DMS53 (cell line): ENCODE measurements at places on chromosomes 1 and 21.

- peak; percentile 24 for DNase-seq
Observed at GRCh38 chr21:14119038-14119437, 91.7 kb downstream of the LIPI start.

GRCh38 chr1:205588636-205589035 is 43.2 kb downstream of the ELK4 start:
- DNase-seq, result peak; percentile 43

DNA sequence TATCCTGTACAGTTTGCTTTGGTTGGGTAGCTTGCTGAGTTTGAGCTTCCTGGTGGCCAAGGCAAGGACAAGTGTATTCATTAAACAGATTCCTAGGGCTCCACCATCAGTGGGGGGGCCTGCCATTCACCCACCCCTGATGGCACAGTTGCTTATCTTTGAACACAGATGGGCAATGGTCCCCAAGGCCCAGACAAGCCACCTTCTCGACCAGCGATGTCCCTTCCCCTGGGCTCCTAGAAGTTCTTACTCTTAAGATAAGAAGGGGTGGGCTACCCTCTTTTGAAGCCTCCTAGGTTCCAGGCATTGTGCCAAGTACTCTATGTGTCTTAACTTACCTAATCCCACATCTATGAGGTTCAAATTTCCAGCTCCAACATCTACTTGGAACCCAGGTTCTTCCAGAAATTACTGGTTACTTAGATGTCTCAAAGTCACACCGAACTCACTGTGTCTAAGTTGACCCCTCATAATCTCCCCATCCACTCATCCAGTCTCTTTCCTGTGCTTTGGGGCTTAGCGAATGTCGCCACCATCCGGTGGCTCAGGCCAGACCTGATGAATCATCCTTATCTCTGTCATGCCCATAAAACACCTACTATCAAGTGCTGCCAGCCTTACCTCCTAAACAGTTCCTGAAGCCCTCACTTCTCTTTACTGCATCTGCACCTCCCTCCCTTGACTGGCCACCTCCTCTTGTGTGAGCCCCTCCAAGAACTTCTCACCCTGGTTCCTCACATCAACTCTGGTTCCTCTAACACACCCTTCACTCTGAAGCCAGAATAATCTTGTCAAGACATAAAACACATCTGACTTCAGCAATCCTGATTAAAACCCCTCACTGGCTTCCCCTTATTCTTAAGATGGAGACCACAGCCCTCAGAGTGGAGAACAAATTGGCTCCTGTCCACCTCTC is 50.1 kb downstream of the KLHDC7A start:
- DNase-seq, result peak; percentile 48

DNA sequence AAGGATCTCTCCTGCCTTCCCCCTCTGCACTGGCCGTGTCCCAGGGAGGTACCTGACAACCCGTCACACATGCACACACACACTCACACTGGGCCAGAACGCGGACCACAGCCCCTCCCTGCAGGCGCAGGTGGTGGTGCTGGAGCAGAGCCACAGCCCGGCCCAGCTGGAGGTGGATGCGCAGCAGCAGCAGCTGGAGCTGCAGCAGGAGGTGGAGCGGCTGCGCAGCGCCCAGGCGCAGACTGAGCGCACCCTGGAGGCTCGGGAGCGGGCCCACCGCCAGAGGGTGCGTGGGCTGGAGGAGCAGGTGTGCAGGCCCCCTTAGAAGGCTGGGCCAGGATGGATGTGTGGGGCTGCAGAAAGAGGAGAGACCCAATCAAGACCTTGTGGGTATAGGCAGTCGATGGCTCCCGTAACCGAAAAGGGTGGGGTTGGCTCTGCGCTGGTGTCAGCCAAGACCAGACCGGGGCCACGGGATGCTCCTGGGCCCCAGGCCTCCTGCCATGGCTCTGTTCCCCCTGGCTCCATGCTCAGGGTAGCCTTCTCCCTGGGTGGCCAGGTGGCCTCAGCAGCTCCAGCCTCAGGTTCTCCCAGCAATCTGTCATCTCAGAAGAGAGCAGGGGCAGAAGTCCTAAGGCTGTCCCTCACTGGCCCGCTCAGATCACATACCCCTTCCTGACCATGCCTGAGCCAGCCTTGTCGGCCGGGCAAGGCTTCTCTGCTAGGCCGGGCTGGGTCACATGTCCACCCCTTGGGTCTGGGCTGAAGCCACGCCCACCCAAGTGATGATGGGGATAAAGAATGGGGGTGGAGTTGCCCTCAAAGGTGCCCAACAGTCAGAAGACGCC is 8.9 kb downstream of the MFAP2 start:
- peak; percentile 67 for DNase-seq

GRCh38 chr1:192489748-192490147 is 85.8 kb upstream of the RGS1 start:
- peak; percentile 98 for DNase-seq

DNA sequence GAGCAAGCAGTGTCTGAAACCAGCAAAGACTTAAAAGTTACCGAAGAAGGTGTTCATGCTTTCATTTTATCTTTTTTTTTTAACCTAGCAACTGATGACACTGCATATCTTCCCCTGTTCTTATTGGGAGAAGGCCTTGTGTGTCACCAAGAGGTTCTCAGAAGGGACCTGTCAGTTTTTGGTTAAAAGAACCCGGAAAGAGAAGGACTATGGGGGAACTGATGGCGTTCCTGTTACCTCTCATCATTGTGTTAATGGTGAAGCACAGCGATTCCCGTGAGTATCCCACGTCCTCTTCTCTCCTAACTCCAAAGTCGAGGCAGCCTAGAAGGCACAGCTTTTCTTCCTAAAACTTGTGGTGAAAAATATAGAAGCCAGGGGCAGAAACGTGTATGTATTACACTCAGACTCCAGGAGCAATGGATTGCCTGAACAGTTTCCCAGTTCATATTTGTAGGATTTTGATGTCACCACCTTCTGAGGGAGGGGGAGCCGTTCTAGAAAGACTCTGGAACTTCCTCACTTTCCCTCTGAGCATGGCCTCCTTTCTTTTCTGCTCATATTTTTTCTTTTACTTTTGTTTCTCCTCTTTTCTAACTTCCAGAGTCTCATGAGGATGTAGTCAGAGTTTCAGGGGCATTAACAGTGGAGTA is at the start of gene MR1:
Gene MR1 (plus strand): TSS at position 185 of the 653 bp plus-strand sequence. CDS start 25 bp downstream, at position 210.
- DNase-seq, result peak; percentile 89

GRCh38 chr21:14040386-14040785 is 170.4 kb downstream of the LIPI start:
- DNase-seq, result no peak

DNA sequence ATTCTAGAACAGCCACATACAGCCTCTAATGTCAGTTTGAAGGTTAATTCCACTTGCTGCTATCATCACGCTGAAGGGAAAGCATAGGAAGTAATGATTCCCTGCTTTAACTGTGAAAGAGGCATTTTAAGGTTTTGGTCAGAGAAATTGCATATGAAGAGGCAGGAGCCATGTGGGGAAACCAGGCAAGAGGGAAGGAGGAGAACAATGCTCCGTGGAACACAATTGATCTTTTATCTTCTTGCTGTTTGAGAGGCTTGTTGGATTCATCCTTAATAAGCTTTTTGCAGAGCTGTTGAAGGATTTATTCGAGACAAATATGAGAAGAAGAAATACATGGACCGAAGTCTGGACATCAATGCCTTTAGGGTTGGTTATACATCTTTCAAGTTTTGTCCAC is 35.9 kb downstream of the SMAP2 start:
- DNase-seq, result no peak

- peak; percentile 53 for DNase-seq
Observed at GRCh38 chr1:234658138-234658537, 48.2 kb upstream of the IRF2BP2 start.

- peak; percentile 99 for DNase-seq
Observed at GRCh38 chr1:66575739-66576138, 41.8 kb downstream of the SGIP1 start.

DNA sequence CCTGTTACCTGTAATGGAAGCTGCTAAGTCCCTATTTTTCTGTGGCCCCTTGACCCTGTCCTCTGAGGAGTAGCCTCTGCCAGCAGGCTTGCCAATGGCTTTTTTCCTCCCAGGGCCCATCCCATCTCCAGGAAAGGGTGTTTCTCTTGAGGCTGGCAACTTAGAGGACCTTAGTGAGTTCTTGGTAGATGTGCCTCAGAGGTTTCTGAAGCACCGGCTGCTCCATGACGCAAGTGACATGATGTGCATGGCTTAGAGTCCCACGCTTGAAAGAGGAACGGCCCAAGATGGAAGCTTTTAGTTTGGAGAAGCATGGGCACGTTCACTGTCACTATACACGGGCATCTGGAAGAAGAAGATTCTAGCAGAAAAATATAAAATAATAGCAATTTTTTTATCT is 63.0 kb downstream of the TGFB2 start:
- DNase-seq, result no peak

DNA sequence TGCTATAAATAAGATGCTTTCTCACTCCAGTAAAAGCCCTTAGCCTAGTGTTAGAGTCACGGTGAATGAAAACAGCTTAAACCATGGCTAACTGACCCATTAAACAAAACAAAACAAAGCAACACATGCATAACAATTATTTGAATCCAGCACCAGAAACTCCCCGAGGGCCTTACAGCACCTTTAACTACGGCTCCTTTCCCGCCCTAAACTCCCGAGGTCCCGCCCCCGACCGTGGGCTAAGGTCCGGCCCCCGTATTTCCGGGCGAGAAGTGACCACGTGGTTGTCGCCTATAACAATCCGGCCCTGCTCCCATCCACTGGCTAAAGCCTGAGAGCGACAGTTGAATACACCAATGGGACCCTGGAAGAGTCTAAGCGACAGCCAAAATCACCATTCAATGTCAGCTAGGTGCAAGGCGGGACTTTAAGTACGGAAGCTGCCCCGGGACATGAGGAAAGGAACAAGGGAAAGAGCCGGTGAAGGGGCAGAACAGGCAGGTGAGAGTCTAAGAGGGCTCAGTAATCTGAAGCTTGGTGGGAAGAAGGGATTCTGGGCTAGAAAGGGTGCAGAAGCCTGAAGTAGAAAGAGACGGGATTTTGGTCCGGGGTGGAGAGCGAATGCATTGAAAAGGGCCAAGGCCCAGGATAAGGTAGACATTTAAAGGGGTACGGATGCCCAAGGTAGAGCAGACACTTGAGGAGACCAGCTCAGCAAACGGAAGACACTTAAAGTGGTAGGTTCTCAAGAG is at the start of gene FLAD1:
Gene FLAD1 (plus strand): TSS at position 448 of the 752 bp plus-strand sequence. CDS start 351 bp downstream, outside the sequence.
- DNase-seq, result peak; percentile 100

- DNase-seq, result no peak
Observed at GRCh38 chr1:15383810-15384209, 25.9 kb upstream of the EFHD2 start.

DNA sequence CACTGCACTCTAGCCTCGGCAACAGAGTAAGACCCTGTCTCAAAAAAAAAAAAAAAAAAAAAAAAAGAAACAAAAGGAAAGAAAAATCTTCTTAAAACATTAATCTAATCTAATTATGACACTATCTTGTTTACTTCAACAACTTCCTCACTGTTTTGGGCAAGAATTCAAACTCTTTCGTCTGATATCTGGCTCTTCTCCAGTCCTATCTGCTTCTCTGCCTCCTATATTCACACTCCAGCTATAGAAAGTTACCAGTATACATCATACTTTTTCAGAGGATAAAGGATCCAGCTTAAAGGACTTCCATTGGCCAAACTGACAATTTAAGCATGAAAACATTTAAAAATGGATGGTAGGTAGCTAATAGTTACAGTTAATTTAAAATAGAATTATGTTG is 47.3 kb downstream of the EIF2B3 start:
- no peak for DNase-seq

- no peak for DNase-seq
Observed at GRCh38 chr1:53947172-53947907, 1.2 kb downstream of the LRRC42 start.

GRCh38 chr21:46078978-46079351 is 18.9 kb upstream of the COL6A2 start:
- no peak for DNase-seq

DNA sequence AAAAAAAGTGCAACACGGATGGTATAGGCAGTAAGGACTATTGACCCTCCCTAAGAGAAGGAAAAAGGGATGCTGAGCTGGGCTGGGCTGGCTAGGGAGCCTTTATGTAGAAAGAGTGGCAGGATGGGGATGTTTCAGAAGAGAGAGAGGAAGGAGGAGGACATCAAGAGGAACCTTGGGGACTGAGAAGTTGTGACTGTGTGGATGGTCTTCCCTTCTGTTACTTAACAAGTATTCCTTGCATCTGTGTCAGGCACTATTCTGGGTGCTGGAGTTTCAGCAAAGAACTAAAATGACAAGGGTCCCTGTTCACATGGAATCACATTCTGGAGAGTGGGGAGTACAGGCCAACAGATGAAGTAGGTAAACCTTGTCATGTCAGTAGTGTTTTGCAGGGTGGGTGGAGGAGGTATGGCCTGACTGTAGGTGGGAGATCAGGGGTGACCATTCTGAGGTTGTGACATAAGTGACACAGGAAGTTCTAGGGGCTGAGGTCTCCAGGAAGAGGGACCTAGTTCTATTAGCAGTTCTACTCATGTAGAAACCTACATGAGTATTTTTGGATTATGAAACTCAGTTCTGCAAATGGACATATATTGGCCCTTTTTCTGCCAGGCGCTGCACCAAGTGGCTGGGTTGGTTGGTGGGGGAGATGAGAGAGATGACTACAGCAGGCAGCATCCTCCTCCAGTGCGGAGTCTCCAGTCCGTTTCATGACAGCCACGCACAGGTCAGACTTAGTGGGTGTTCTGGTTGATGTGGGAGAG is 53.8 kb downstream of the PRDM2 start:
- no peak for DNase-seq

- DNase-seq, result no peak
Observed at GRCh38 chr1:4836574-4836973, 182.2 kb downstream of the AJAP1 start.

- DNase-seq, result no peak
Observed at GRCh38 chr1:12203216-12204007, 26.4 kb upstream of the VPS13D start.

DNA sequence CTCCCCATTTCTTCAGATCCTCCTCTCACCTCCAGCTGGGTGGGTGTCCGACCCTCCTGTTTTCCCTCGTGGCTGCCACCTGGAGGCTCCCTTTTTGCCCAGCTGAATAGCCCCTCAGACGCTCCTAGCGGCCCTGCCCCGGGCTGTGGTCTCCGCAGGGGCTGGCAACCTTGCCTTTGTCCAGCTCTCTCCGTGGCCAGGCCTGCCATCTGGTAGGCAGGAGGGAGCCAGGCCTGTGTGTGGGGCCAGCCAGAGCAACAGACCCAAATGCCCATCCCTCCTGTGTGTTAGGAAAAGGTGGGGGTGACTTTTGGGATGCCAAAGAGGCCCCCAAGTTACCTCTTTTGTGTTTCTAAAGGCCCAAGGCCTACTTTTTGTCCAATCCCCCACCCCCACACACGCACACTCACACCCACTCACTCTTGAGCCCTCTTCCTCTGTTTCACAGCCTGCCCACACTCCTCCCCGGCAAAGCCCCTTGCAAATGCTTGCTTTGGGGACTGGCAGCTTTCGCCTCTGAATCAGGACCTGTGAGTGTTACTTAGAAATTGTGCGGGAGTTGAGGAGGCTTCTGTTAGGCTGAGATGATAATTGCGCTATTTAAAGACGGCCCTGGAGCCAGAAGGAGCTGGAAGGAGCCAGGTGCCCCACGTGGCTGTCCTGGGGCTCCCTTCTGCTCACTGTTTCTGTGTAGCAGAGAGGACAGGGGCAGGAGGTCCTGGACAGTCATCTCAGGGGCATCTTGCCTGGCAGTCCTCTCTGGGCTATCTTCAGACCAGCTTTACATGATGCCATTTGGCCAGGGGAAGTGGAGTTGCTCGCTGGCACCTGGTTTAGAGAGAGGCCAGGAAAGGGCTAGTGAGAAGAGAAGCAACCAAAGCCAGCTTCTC is 9.1 kb downstream of the PPFIA4 start:
- no peak for DNase-seq

- DNase-seq, result peak; percentile 51
Observed at GRCh38 chr1:155077758-155078445, 735 bp upstream of the EFNA3 start.

GRCh38 chr1:65558215-65558614 is 137.7 kb downstream of the LEPR start:
- DNase-seq, result peak; percentile 31
